CD4-positive, alpha-beta T cell treated with Interleukin-12 subunit alpha and Interleukin-12 subunit beta, for 1 hour (primary cell): ENCODE measurements at places on chromosomes 12 and 14.
A peak's percentile ranks its signal among the peaks of the same experiment; 100 is the strongest.

GRCh38 chr12:112756918-112757317 is 34.6 kb upstream of the RPH3A start:
- no peak for DNase-seq

GRCh38 chr12:5470221-5470620 is 38.3 kb downstream of the NTF3 start:
- DNase-seq = no peak

DNA sequence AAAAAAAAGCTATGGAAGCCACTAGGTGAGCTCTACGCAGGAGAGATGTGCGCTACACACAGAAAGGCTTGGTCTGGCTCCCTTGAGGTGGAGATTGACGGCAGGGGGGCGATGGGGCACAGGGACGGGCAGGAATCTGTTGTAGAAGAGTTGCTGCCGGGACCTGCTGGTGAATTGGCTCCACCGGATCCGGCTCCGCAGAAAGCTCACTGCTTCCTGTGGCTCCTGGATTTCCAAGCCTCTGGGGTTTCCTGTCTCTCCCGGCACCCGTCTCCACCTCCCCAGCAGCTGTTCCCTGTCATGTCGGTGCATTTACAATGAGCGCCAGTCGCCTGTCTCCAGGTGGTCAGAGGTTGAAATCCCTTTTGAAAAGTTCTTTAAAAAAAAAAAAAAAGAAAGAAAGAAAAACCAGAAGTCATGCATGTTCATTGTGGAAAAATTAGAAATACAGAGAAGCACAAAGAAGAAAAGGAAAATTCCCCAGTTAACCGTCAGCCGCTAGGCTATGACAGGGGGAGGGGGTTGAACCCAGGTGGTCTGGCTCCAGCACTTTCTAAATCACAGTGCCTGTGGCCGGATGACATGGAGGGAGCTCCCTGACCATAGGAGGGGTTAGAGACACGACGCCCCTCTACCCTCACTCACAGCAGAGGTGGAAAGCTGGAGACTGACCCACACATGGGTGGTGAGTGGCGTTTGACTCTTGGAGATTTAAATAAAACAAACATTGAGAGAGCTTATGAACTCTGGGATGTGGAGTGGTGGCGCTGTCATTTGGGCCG is 20.8 kb downstream of the FAM222A start:
- DNase-seq = no peak

- peak; percentile 28 for DNase-seq
These were observed 77.2 kb downstream of the SERPINA3 start for GRCh38 chr14:94689218-94689984.

DNA sequence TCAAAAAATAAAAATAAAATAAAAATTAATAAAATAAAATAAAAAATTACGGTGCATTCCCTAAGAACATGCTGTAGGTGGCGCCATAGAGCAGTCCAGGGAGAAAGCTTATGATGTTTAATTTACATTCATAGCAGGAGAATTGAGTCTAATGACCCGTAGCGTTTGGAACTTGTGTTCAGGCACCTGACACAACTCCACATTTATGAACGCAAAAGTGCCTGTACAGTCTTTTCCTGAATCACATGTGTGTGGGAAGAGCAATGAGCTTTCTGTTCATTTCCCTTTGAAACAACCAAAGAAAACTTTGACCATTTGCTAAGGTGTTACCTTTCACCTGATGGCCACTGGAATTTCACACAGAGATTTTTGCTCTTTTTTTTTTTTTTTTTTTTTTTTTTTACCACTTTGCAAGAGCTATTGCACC is 60.6 kb upstream of the KCNA1 start:
- peak; percentile 40 for DNase-seq

GRCh38 chr12:67413577-67413976 is 144.4 kb downstream of the CAND1 start:
- no peak for DNase-seq

GRCh38 chr14:60353420-60353819 is 104.4 kb downstream of the PPM1A start:
- DNase-seq = no peak

DNA sequence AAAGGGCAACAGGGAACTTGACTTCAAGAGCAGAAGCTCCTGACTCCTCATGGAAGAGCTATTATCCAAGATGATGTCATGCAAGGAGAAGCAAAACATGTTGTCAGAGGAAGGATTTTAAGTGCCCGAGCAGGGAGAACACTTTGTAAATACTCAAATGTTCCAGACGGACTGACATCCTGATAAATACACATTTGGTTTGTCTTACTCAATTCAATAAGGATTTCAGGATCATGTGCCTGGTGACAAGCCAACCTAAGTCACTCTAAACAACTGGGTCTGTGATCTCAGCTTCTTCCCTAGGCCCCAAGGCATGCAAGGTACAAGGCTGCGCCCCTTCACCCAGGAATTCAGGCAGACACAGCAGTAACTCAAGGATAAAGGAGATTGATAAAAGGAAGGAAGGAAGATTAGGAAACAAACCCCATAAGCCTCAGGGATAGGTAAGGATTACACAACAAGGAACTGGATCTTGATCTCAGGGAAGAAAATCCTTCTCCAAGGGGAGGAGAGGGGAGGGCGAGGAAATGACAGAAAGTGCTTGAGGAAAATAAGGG is 26.8 kb upstream of the CEBPE start:
- DNase-seq = no peak

DNA sequence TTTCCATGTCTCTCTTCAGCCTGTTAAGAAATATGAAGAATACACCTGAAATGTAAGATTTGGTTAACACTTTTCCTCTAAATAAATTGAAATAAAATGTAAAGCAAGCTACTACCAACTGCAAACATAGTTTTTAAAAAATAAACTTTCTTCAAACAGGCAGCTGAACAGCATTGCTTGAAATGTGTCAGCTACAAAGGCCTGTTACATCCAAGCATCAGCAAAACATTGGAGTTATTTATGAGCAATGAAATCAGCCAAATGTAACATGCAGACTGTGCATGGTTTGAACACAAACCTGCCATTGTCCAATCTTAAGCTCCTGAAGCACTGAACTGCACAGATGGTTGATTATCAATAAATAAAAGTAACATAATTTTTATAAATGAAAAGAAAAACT is 291.3 kb downstream of the ACSS3 start:
- DNase-seq = no peak

GRCh38 chr14:37585101-37585511 is 9.9 kb downstream of the FOXA1 start:
- no peak for DNase-seq

DNA sequence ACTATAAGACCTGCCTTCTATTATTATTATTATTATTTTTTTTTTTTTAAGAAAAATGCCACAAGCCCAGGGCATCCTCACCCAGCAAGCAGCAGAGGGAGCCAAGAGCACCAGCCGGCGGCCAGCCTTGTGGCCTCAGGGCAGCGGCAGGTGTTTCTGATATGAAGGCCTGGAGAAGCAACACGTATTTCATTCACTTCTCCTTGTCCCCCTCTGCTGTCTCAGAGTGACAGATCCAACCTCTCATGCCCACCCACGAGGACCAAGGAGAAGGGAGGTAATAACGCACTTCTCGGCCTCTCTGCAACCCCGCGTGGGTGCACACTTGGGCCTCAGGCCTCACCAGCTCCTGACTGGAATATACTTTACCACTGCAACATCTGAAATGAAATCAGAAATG is 25.4 kb downstream of the CDC42BPB start:
- DNase-seq = no peak

DNA sequence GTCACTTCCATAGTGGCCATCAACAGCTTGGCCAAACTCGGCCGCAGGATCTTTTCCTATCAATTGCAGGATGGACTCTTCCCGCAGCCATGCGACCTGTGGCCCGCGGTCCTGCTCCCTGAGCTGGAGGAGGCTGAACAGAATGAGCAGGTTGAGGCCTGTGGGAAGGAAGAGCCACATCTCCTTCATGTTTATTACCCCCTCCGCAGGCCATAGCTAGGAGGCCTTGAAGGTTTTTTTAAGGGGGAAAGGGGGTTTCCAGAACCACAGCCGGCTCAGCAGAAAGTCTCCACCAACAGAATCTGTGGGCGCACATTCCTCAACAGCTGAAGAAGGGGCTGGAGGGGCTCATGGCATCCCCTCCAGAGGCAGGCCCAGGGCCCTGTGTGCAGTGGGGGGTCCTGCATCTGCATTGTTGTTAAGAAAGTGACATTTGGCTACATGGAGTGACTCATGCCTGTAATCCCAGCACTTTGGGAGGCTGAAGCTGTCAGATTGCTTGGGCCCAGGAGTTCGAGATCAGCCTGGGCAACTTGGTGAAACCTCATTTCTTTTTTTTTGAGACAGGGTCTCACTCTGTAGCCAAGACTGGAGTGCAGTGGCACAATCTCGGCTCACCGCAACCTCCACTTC is 25.2 kb upstream of the PPP1R13B start:
- peak; percentile 34 for DNase-seq

GRCh38 chr12:26628234-26628633 is 204.8 kb downstream of the ITPR2 start:
- DNase-seq = no peak

GRCh38 chr14:58280954-58281787 is 17.2 kb upstream of the ARID4A start:
- peak; percentile 45 for DNase-seq

DNA sequence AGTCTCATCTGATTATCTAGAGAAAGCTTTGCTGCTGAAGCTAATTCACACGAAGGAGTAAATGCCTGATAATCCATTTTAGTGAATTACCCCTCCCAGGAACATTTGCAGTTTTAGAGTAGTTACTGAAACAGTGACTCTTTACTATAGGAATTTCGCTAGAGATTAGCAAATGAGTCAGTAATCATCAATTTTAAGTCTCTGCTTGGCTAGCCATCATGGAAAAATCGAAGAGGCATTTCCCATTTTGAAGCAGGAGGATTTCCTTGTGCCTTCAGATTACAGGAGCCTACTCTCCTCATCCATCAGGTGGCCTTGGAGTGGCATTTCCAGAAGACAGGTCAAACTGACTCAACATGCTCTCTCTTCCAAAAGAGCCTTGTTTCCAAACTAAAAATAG is 154.5 kb downstream of the EGLN3 start:
- no peak for DNase-seq
